Regular cardiac myocyte (primary cell): ENCODE measurements at places on chromosomes 5 and 9. TPM values are rescaled to one million over a fixed set of nuclear protein-coding genes. Genes with fewer than 3 reads are reported as not detected.

The GALNT10 gene
- total RNA-seq = 36.1 and 90.7 TPM in 2 replicates

The LEAP2 gene
- total RNA-seq = under 0.01 and 0.28 TPM in 2 replicates

The TMEM215 gene
- not detected in 2 replicates for total RNA-seq

The OTP gene
- not detected in 2 replicates for total RNA-seq

The TXNDC8 gene
- total RNA-seq = not detected in 2 replicates

The ORM2 gene
- not detected in 2 replicates for total RNA-seq

The ABO gene
- not detected in 2 replicates for total RNA-seq

The BTNL8 gene
- not detected in 2 replicates for total RNA-seq

The FOXD4L5 gene
- under 0.01 and 0.19 TPM in 2 replicates for total RNA-seq

The DMRTA1 gene
- total RNA-seq = under 0.01 and 0.28 TPM in 2 replicates

The RNF14 gene
- 78.8 and 92.5 TPM in 2 replicates for total RNA-seq

The RASGEF1C gene
- not detected in 2 replicates for total RNA-seq

The SLC34A3 gene
- not detected in 2 replicates for total RNA-seq
